Activated CD8-positive, alpha-beta memory T cell treated with anti-CD3 and anti-CD28 coated beads, Interleukin-2, amount 10 ng/mL, durations not matched to agents 7 days and 5 days (primary cell): ENCODE measurements at places on chromosomes 11 and 22. TPM values are rescaled to one million over a fixed set of nuclear protein-coding genes. Genes with fewer than 3 reads are reported as not detected.

DNA sequence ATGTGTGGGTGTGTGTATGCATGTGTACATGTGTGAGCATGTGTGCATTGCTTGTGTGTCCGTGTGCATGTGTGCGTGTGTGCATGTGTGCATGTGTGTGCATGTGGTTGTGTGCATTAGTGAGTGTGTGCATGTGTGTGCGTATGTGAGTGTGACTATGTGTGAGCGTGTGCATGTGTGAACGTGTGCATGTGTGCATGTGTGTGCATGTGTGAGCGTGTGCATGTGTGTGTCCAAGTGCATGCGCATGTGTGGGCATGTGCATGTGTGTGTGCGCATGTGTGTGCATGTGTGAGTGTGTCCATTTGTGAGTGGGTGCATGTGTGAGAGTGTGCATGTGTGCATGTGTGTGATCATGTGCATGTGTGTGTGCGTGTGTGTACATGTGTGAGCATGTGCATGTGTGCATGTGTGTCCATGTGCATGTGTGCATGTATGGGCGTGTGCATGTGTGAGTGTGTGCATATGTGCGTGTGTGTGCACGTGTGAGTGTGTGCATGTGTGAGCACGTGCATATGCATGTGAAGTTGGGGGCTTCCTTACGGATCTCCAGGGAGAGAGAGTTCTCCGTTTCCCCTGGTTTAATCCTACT is 95.8 kb downstream of the ST3GAL4 start:
- DNase-seq, result no peak
- H3K36me3 ChIP-seq, result peaks cover 3% of the 10 kb centered on the region
- H3K4me1 ChIP-seq, result no peaks in the 10 kb centered on the region
- H3K27ac ChIP-seq, result no peak overlapping the region
- H3K4me3 ChIP-seq, result no peak overlapping the region

DNA sequence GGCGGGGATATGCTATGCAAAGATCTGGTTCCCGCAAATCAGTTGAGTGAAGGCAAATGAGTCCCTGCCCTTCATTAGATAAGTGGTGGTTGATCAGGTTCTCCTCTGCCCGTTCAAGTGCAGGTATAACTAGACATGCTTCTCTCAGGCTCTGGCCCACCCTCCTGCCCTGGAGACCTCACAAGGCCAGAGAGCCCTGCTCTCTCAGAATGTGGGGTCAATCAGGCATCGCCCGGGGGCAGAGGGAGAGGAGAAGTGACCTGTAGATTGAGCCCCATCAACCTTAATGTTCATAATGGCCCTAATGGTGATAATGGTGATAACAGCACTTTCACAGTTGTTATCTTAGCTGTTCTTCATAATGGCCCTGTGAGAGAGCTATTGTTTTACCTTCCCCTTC is 224.3 kb downstream of the DSCAML1 start:
- no peaks in the 10 kb centered on the region for H3K36me3 ChIP-seq
- H3K4me1 ChIP-seq, result no peaks in the 10 kb centered on the region
- H3K27ac ChIP-seq, result no peak overlapping the region
- peaks cover 23% of the 10 kb centered on the region for H3K27me3 ChIP-seq

FOLH1 gene
- not detected for total RNA-seq

TMEM121B gene
- not detected for total RNA-seq

PTPN5 gene
- total RNA-seq, result not detected

FADS1 gene
- 35.4 TPM for total RNA-seq

C11orf16 gene
- not detected for total RNA-seq

GRCh38 chr11:104738918-104739317 is 159.3 kb downstream of the CASP12 start:
- DNase-seq, result no peak
- H3K4me3 ChIP-seq, result no peak overlapping the region
- peaks cover 5% of the 10 kb centered on the region for H3K4me1 ChIP-seq
- no peak overlapping the region for H3K27ac ChIP-seq
- H3K36me3 ChIP-seq, result peaks cover 17% of the 10 kb centered on the region
- H3K27me3 ChIP-seq, result no peaks in the 10 kb centered on the region

DNA sequence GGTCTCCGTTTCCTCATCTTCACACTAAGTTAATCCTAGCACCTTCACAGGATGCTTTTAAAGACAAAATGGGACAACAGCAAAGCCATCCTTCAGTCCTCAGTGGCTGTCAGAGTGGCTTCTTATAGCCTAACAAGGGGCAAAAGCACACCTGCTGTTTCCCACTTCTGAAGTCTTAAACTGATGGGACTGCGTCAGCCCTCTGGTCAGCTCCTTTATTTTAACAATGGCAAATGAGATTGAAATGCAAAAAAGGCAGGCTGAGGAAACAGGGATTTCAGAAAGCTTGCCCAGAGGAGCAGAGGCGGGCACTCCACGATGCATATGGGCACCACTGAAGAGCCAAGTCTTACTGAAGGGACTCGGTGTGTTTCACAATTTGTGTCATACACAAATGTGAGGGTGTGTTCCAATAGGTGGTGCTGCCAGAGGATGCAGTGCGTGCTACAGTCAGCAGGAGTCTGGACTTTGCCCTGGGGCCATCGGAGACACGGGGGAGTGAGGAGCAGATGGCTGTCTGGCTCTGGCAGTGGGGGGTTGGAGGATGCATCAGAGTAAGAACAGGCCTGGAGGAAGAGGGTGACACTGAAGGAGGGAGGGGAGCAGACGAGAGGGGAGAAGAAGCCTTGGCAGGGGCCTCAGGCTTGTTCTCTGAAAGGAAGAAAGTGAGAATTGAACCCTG is 47.3 kb downstream of the TENM4 start:
- H3K36me3 ChIP-seq, result no peaks in the 10 kb centered on the region
- H3K27me3 ChIP-seq, result no peaks in the 10 kb centered on the region
- H3K4me3 ChIP-seq, result no peak overlapping the region
- H3K4me1 ChIP-seq, result no peaks in the 10 kb centered on the region

RIC3 gene
- 7.4 TPM for total RNA-seq

- H3K4me3 ChIP-seq, result peak overlapping the region; percentile 58
- H3K27ac ChIP-seq, result no peak overlapping the region
- H3K27me3 ChIP-seq, result peaks cover 10% of the 10 kb centered on the region
- no peaks in the 10 kb centered on the region for H3K36me3 ChIP-seq
- no peak for DNase-seq
- peaks cover 16% of the 10 kb centered on the region for H3K4me1 ChIP-seq
Measured at GRCh38 chr22:30695871-30696655, 1.4 kb downstream of the OSBP2 start.

DNA sequence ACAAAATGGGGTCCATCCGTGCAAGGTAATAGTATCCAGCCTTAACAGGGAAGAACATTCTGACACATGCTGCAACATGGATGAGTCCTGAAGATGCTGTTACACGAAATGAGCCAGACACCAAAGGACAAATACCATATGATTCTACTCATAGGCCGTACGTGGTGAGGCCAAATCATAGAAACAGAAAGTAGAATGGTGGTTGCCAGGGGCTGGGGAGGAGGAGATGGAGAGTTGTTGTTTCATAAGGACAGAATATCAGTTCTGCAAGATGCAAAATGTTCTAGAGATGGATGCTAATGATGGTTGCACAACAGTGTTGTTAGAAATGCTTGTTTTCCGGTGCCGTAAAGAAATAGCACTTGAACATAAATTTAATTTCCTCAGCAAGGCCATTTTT is 2.6 kb downstream of the TBX10 start:
- H3K4me3 ChIP-seq, result no peak overlapping the region
- no peaks in the 10 kb centered on the region for H3K36me3 ChIP-seq
- no peak for DNase-seq
- H3K27ac ChIP-seq, result no peak overlapping the region
- peaks cover 13% of the 10 kb centered on the region for H3K4me1 ChIP-seq
- H3K27me3 ChIP-seq, result peaks cover 4% of the 10 kb centered on the region

DNA sequence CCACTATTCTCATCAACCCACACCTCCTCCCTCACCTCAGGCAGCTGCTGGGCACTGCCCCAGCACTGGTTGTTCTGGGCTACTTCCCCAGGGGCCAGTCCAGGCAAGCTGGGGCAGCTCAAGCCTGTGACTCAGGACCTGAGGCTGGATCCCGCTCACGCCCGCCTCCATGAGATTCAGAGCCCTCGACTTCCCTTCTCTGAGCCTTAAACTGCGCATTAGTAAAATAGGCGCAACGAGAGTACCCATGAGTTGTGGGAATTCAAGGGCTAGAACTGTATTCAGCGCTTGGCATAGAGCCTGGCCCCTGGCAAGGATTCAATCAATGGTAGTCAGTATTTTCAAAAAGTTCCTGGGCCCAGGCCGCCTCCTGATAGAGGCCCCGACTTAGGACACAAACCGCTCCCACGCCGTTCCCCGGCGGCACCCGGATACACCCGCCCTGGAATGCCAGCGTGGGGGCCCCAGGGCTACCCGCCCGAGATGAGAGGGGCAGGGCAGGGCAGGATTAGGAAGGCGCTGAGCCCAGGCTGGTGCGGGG is 723 bp upstream of the CD82 start:
- peak overlapping the region; percentile 76 for H3K27ac ChIP-seq
- H3K36me3 ChIP-seq, result peaks cover 12% of the 10 kb centered on the region
- H3K4me1 ChIP-seq, result peaks cover 53% of the 10 kb centered on the region
- no peak for DNase-seq
